GM23338 (cell line): ENCODE measurements at places on chromosomes 3 and 15. TPM values are rescaled to one million over a fixed set of nuclear protein-coding genes. Genes with fewer than 3 reads are reported as not detected.
A peak's percentile ranks its signal among the peaks of the same experiment; 100 is the strongest.

GRCh38 chr15:76345880-76346668 is 9.5 kb downstream of the ISL2 start:
- peak; percentile 80 for DNase-seq

DNA sequence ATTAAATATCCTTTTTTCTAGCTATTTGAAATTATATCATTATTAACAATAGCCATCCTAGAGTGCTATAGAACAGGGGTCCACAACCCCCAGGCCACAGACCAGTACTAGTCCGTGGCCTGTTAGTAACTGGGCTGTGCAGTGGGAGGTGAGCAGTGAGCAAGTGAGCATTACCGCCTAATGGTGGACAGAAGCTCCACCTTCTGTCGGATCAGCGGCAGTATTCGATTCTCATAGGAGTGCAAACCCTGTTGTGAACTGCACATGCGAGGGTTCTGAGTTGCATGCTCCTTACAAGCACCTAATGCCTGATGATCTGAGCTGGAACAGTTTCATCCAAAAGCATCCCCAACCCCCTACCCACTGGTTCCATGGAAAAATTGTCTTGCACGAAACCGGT is 11.7 kb downstream of the CLDN16 start:
- no peak for DNase-seq

DNA sequence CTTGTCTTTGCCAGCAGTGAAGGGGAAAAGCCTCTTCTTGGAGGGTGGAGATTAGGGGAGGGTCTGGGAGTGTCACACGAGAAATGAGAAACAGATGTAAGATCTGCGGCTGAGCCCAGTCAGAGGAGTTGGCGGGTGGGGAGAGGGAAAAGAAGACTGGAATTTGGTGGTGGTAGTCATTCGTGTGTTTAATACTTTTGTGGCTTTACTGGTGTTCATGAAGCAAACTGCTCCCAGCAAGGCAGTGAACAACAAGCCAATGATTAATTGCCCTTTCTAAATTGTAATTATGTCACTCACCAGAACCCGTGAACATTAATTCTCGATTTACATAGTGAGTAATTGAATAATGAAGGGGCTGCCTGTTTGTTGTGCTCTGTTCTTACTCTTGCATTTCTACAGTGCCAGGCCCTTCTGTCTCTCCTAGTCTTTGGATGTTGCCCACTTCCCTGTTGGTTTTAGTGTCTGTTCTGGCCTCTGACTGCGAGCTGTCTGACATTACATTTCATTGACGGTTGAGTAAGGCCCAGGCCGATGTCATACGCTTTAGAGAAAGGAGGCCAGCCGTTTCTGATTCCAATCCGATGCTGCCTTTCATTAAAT is 78.0 kb downstream of the CHCHD6 start:
- no peak for DNase-seq

DNA sequence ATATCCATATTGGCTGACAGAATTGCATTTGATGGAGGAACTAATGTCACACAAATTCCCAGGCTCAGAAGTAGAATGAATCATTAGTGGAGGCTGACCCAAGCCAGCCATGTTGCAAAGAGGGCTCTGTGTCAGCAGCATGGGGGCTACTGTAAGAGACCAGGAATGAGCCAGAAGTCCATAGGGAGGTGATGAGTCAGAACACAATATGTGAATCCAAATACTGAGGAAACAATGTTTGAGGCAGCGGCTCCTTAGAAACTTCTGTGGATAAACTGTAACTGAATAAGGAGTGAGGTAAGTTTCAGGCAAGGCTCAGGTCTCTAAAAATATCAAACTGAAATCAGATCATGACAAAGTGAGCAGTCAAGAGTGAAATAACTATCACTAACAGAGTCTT is 170.7 kb downstream of the WDR72 start:
- DNase-seq: no peak

DNA sequence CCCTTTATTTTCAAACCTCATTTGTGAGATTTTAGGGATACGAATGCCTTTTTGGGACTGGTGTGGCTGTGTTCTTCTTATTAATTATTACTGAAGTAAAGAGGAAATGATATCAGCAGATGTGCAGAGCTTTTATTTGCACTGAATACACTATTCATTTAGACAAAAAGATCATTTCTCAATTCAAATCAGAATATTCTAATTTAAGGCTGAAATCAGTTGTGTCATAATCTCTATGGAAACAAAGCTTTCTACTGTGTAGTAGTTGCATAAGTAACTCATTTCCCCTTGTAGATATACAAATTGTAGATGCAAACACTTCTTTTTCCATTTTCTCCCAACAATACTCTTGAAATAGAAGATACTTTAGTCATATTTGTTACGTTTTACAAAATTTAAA is 56.0 kb downstream of the PDE8A start:
- DNase-seq: no peak

DNA sequence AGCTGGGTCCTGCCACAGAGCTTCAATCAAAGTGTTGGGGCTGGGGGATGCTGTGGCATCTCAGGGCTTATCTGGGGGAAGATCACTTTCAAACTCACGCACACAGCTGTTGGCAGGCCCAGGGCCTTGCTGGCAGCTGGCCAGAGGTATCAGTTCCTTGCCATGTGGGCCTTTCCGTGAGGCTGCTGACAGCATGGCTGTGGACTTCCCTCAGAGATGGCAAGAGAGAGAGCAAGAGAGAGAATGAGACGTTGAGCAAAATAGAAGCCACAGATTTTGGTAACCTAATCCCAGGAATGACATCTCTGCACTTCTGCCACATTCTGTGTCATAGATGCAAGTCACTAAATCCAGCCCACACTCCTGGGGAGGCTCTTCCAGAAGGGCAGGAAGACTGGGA is 91.0 kb downstream of the TPRG1 start:
- no peak for DNase-seq

DNA sequence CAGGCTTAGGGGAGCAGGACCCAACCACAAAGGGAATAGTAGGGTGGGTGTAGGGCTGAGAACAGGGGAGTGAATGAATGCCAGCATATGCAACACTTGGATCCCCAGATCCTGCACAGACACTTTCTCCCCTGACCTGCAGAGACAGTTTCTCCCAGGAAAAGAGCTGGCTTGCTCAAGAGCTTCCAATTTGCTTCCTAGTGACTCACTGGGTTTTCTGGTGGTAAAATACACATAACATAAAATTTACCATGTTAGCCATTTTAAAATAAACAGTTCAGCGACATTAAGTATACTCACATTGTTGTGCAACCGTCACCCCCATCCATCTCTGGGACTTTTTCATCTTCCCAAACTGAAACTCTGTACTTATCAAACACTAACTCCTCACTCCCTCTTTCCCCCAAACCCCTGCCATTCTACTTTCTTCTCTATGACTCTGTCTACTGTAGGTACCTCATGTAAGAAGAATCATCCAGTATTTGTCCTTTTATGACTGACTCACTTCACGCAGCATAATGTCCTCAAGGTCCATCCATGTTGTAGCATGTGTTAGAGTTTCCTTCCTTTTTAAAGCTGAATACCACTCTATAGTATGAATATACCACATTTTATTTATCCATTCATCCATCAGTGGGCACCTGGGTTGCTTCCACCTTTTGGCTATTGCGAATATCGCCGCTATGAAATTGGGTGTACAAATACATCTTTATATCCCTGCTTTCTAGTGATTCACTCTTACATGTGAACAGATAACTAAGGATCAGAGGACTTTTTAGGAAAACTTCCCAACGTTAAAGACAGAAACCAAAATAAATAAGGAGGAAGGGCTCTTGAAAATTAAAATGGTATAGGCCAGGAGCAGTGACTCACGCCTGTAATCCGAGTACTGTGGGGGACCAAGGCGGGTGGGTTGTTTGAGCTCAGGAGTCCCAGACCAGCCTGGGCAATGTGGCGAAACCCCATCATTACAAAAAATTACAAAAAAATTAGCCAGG is 95.6 kb upstream of the TJP1 start:
- DNase-seq: no peak

DNA sequence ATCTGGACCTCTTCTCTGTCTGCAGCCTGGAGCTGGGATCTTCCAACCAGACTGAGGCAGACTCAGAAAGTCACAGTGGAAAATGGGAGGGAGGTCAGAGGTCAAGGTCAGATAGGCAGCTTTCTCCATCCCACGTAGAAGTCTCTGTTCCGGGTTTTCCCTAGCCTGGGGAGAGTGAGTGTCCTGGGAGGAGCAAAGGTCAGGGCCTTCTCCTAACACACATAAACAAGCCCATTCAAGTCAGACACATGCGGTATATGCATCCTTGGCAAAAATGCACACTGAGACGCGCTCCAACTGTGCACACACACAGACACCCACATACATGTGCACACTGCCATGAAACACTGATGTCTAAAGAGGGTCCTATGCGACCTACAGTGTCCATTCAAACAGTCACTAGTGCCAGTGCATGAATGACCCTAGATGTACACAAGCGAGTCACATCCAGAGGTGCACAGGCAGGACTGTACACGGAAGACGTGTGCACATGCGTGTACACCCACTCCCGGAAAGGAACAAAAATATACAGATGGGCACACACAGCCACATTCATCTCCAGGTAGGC is 681 bp downstream of the TWF2 start:
- peak; percentile 49 for DNase-seq

DNA sequence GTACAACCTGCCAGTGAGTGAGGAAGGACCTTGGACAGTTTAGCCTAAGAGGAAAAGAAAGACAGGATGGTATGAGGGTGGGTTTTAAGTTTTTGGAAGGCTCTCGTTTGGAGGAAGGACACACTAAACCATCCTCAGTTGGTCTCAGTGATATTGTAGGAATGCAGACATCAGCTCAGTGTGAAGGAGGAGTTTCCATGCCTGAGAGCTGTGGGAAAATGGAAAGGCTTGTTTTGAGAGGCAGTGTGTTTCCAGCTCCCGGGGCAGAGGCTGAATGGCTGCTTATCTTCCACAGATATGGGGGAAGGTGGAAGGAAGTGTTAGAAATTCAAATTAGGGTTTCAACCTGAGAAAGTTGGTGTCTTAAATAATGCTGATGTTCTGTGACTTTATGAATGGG is 89.6 kb upstream of the MYZAP start:
- no peak for DNase-seq

- no peak for DNase-seq
Measured at GRCh38 chr3:68957895-68958294, 25.5 kb upstream of the TAFA4 start.

The RTP3 gene
- total RNA-seq: 0.97 TPM in 1 of 2 replicates, not detected in the other
